ENCODE measurements at places on chromosomes 4 and X.

DNA sequence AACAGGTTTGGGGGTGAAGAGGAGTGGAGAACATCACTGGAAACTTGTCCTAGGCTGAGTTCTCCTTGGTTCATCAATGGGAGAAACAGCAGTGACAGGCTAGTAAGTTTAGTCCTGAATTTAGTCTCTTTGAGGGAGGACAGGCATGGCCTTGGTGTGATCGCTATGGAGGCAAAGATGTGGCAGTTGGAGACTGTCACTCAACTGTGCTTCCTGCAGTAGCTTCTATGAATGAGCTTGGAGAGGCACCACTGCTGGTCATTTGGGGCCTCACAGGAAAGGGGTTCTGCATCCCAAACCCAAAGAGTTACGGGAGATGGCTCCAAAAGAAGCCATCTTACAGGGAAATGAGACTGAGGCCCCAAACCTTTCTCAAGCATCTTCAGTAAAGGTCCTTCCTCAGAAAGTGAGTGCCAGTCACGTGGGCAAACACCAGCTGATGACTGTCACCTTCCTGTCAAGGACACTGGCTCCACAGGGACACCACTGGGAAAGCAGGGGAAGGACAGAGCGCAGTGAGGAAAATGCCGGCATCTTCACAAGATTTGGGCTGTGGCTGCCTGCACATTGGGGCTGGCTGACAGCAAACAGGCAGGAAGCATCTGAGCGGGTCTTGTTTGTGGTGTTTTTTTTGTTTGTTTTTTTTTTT is 7.2 kb downstream of the MRFAP1 start:
- DNase-seq, result no peak

DNA sequence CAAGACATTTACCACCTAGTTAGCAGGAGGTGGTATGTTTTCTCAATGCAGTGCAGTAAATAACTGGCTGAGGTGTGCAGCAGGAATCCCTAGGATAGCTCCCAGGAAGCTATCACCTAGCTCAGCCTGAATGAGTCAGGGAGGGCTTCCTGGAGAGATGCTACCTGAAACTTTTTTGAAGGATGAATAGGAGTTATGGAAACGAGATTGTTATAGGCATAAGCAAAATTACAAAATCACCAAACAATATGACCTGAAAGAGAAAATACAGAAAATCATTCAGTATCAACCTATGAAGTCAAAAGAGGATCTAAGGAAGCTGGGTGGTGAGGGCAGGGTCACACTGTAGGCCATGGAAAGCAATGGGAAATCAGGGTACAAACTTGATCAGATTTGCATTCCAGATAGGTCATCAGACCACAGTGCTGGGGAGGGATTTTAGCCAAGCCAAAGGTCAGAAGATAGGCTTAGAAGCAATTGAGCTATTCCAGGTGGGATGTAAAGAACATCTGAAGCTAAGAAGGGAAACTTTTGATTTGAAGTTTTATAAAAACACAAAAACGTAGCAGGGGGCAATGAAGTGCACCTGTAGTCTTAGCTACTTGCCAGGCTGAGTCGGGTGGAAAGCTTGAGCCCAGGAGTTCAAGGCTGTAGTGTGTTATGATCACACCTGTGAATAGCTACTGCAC is 11.3 kb downstream of the AREG start:
- no peak for DNase-seq

DNA sequence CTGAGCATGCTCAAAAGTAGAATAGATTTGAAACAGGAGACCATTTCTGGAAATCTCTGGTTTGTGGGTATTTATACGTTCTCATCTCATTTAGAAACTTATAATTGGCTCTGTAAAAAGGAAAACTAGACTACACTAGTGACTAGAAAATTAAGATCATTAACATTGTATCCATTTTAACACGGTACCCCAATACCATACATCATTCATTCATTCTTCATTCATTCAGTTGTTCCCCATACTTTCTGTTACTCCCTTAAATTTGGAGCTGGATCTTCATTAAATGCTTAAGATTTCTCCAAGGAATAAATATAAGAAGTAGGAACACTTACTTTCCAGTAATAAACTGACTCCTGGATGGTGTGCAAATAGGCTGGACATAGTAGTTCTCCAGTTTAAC is 1.3 kb downstream of the ARSJ start:
- no peak for DNase-seq

DNA sequence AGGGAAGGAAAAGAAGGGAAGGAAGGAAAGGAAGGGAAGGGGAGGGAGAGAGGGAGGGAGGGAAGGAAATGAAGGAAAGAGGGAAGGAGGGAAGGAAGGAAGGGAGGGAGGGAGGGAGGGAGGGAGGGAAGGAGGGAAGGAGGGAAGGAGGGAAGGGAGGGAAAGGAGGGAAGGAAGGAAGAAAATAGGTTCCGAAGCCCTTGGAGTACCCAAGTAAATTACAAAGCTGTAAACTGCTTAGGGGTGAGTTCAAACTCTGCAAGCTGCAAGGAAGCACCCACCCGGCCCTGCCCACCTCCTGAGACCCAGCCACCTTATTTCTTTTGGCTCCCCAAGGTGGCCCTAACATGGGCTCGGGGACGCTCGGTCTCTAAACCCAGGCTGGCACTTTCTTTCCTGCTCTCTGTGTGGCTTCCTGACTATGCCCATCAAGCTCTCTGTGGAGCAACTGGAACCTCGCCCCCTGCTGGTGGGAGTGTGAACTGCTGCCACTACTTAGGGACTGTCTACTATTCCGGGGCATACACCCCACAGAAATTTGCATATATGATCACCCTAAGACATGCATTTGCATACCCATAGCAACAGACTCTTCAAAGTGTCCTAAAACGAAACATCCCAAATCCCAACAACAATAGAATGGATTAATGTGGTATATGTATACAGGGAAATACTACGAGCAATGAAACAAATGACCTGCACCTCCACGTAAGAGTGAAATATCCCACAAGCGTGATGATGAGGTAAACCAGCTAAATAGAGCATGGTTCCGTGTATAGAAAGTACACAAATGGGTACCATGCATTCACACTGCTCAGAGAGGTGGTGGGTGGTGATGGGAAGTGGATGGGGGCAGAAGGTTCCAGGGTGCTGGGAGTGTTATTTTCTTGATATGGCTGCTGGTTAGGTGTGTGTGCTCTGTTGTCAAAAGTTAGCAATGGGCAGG is 151.7 kb upstream of the TBL1X start:
- peak; percentile 54 for DNase-seq

GRCh38 chr4:20646287-20646686 is 54.0 kb upstream of the PACRGL start:
- no peak for DNase-seq

DNA sequence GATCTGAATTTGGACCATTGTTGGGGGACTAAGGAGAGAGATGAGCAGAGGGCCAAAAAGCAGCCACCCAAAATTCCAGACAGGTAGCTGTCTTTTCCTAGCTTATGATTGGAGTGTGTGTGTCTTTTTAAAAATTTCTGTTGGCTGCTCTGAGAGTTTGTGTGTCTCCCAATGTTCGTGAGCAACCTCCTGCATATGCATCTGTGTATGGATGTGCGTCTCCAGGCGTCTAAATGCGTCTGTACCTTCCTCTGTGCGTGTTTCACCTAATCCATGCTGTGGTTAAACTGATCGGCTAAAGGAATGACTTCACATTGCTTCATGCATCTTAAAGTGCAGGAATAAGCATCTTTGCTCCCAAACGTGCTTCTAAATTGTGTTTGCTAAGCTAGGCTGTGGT is 65.5 kb upstream of the LAS1L start:
- no peak for DNase-seq

GRCh38 chr4:115272185-115272584 is 158.8 kb upstream of the NDST4 start:
- DNase-seq, result no peak

DNA sequence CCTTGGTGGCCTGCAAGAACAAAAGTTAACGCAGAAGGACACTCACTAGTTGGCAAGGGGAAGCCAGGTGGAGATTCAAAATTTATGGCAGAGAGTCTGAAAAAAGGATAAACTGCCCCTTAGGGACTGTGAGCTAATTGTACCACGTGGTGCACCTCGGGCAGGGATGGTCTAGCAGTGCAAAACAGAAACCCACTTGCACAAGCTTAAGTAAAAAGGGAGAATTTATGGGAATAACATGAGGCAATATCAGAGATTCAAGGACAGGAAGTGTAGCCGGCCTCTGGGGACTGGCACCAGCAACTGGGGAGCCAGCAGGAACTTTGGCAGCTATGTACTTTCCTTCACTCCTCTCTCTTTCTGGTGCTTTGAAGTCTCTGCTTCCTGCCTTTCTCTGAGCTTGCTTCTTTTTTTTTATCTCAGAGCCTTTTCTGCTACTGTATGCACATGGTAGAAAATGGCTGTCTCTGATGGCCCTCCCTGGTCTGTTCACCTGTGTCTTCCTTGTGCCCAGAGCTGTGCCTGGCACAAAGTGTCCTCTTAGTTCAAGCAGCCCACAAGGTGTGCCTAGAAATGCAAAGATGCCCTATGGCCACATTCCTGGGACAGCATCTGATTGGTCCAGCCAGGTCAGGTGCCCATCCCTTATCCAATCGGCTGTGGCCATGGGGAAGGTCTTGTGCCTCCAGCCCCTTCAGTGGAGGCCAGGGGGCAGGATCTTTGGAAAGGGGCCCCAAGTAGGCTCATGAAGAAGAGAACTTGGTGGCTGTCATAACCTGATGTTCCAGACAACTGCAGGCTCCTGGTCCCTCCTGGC is 114.8 kb upstream of the ATP6AP2 start:
- no peak for DNase-seq

GRCh38 chr4:159534655-159535054 is 431.8 kb downstream of the RAPGEF2 start:
- no peak for DNase-seq

Data from activated effector memory CD4-positive, alpha-beta T cell treated with Interleukin-2 at 50 U/mL for 16 hours (primary cell).